ENCODE measurements at places on chromosomes 2 and 18.
A peak's percentile ranks its signal among the peaks of the same experiment; 100 is the strongest.

DNA sequence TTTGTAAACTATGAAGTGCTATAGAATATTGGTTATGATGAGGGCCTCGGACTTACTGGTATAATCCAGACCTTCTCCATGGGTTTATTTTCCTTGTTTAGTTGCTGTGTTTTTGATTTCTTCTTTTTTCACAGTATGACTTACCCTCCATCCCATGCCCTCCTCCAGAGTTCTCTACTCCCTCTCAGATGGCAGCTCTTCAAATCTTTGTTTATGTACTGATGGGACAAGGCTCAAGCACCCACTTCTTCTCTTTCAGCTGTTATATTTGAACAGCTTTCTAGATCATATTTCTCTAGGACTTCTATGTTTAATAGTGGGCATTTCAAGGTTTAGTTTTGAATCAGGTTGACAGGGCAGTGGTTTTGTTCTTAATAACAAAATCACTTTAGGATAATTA, 43.9 kb downstream of the CLIP4 start:
- DNase-seq, result no peak

DNA sequence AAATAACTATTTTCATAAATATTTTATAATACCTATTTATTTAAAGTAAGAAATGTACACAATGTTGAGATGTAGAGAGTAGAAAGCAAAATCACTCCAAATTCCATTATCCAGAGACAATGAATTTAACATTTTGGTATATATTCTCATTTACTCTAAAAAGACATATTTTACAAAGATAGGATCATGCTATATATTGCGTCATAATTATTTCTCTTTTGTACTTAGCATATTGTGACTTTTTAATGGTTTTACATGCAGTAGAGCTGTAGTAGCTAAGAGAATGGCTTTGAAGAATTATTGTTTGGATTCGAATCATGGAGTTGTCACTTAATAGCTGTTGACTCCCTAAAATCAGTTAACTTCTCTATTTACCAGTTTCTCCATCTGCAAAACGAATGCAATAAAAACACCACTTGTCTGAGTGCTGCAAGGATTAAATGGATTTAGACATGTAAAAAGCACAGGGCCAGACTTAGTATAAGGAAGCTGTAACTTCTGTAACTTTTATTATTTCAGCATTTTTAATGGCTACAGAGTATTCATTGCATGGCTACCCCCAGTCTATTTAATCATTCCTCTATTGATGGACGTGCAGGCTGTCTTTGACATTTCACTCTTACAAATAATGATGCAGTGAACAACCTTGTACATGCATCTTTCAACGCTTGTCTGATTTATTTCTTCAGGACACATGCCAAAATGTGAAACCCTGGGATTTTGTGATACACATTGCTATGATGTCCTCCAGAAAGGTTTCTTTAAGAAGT, 33.2 kb downstream of the KCNS3 start:
- DNase-seq, result no peak

GRCh38 chr18:7317804-7318231, 86.9 kb downstream of the LRRC30 start:
- no peak for DNase-seq

DNA sequence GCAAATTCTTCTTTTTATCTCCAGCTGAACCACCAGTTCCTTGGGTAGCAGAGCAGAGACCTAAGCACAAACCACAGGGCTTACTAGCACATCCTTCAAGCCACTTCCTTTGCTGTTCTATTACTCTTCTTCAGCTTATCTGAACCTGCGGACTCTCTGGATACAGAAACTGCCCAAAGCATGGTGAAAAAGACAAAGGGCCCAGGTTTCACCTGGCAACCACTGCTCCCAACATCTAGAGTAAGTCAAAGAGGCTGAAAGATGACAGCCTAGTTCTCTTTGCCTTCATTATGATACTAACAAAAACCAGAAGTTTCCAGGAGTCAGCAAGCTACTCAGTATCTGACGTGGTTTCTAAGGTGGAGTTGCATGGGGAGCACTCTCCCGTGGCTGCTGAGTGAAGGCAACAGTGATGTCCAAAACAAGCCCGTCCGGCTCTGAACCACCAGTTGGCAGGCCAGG, 43.4 kb downstream of the KANSL3 start:
- no peak for DNase-seq

- DNase-seq, result no peak
These were observed 91.3 kb upstream of the YPEL5 start for GRCh38 chr2:30055548-30055947.

DNA sequence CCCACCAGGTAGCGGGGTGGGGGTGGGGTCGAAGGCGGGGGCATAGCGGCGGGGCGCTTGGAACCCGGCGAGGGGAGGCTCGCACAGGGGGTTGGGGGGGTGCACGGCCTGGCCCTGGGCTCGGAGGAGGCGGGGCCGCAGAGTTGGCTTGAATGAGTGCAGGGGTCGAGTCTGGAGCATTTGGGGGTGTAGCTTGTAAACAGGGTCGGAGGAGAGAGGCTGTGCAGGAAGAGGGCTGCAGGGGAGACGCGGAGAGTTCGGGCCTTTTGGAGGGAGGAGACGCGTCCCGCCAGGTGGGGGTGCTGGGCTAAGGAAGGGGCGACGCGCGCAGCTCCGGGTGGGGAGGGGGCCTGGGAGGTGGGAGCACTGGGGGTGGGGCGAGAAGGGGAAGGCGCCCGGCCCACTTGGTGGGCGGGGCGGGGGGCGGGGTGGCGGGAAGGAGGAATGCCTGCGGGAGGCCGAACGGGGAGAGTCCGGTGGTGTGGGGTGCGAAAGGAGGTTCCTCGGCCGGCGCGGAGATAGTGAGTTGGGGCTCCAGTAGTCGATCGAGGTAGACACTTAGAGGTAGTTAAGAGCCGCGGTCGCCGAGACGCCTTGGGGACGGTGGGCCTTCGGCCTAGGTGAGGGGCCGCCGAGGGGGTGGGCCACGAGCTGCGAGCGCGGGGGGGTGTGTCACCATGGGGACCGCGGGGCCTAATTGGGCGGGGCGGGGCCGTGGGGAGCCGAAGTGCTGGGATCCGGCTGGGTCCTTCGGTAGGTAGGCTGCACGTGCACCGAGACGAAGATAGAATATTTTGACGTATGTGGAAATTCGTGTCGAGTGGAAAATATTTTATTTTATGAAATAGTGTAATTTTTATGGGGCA, 774 bp downstream of the MSH6 start:
- peak; percentile 64 for DNase-seq

- no peak for DNase-seq
These were observed 58.5 kb upstream of the KCNJ3 start for GRCh38 chr2:154640000-154640399.
